ENCODE measurements at places on chromosomes 12 and 14.

- DNase-seq: no peak
Observed at GRCh38 chr14:35332517-35333263, 40.5 kb downstream of the PSMA6 start.

DNA sequence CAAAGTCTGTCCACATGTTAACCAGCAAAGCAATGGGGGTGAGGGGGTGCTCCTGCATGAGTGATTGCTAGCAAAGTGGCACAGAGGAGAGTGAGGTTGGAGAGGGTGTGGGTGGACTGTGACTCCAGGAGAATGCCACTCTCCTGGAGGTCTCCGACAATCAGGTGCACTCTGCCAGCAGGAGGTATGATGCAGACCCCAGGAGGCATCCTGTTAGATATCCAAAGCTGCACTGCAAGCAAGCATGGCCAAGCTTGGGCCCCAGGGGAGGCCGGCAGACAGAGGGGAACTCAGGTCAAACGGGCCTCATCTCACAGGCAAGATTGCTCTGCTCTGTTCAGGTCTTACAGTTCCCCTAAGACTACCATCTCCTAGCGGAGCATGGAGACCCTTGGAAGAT is 73.5 kb upstream of the ALX1 start:
- no peak for DNase-seq

DNA sequence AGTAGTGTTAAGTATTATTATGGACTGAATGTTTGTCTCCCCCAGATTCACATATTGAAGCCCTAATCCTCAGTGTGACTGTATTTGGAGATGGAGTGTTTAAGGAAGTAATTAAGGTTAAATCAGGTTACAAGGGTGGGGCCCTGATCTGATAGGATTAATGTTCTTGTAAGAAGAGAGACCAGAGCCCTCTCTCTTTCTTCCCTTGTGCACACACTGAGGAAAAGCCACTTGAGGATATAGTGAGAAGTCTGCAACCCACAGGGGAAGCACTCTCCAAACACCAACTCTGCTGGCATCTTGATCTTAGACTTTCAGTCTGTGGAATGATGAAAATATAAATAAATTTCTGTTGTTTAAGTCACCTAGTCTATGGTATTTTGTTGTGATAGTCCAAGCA is 2.2 kb upstream of the KLRG1 start:
- no peak for DNase-seq

- no peak for DNase-seq
Observed at GRCh38 chr12:93847517-93848474, 170.6 kb downstream of the CRADD start.

DNA sequence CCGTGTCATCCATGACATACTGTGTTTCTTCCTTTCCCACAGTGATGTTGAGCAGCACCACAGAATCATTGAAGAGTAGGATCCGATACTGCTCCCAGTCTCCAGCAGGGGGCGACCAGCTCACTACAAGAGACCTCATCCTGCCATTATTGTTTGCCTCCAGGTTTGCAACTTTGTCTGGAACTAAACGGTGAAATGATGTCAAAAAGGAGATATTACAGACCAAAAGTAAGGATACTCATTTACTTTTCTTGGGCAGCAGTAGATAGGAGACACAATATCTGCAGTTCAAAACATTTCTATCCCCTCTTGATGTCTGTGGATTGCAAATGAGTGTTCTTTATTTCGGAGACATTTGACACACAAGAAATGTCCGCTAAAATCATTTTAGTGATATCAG is 47.2 kb downstream of the PTPRB start:
- peak; percentile 18 for DNase-seq

- DNase-seq: no peak
Observed at GRCh38 chr12:76189851-76190250, 105.4 kb upstream of the NAP1L1 start.

DNA sequence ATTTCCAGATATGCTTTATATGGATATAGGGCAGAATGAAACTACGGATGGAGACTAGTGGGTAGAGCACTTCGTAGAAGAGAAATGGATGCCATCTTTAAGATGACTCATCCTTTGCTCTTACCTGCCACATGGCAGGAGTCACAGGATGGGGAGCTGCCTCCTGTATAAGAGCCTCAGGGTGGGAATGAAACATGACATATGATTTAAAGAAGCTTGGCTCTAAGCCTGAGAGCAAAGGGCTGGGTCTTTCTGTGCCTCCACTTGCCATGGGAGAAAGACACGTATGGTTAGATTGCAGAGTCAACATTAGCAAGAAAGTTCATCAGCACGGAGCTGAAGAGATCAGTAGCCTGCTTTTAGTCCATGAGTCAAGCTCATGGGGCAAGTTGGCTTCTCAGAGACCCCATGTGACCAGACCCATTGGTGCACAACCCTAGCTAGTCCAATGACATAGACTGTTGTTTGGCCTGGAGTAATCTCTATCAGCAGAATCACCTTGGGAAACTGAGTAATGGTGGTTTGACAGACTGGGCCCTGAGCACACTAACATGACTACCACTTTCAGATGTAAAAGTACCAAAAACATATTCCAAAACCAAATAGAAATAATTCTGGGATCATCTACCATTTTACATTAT is 38.1 kb upstream of the IL22 start:
- DNase-seq: no peak

- DNase-seq: no peak
Observed at GRCh38 chr12:124687917-124688316, 120.5 kb upstream of the NCOR2 start.

DNA sequence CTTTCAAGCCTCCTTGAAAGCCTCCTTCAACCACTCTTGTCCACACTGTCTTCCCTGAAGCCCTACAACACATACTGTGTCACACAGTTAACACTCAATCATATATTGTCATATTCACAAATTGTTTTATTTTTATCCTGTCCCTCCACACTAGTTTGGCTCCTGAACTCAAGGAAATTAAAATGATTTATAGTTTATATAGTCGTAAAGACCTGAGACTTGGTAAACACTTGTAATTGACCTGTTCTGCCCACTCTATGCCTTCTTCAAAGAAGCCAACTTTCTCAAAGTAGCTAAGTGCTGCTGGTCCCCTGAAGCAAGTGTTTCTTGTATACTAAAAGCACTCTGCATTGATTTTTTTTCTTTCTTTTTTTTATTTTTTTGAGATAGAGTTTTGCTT is 15.6 kb upstream of the NEK9 start:
- no peak for DNase-seq

DNA sequence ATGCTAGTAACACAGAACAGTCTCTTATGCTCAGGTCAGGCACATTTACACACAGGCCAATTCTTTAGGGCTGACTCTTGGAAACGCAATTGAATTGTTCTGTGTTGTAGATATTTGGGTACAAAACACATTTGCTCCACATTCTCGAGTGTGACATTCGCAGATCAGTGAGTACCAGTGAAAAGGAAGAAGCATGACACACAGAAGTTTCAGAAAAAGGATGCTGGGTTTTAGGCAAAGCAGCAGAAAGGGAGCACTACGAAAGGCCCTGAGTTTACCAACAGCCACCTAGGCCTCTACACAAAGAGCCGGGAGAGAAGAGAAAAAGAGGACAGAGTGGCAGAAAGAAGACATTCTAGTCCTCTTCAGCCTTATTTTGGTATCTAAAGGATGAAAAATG is 254.4 kb upstream of the BTG1 start:
- no peak for DNase-seq

- DNase-seq: no peak
Observed at GRCh38 chr12:100564090-100564489, 9.4 kb upstream of the GAS2L3 start.

DNA sequence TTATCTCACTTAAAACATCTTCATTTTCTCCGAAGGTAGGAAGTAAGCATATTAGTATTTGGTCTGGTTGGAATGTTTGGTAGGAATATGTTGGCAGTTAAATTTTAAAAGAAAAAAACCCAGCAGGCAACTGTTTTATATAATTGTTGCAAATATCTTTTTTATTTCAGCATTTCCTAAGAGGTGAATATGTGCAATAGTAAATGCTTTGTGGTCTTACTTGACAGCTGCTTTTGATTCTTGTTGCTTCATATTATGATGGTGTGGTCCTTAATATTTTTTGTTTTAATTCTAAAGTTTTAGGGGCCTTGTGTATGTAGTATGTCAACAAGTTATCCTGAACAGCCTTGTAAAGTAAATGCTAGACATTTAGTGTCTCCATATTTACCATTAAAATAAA is 6.3 kb downstream of the TRAFD1 start:
- no peak for DNase-seq

DNA sequence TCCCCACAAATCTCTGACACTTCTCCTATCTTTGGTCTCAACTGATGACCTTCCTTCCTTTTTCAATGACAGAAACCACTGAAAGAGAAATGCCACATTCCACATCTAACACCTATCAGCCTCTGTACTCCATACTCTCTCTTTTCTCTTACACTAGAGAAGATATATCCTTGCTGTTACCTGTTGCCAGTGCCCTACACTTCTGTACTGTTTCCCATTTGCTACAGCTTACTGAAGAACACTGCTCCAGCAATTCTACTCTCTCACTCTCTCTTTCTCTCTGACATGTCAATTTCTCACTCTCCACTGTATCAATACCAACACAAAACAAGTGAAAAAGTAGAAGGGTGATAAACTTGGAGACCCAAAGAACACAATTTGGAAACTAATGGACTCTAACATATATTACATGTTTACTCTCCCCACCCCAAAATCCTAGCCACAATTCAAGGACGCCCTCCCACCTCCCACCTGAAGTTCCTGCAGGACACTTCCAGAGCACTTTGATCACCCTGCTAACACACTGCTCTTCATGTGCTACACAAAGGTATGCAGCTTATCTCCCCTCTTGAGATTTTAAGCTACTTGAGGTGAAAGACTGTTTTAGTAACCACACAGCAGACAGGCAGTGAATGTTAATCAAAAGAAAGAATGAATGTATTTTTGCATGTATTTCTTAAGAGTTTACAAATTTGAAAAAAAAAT is 95.0 kb downstream of the MED13L start:
- DNase-seq: no peak

GRCh38 chr12:104219361-104219892 is 3.8 kb downstream of the TXNRD1 start:
- DNase-seq: no peak

GRCh38 chr14:74684434-74684833 is 28.4 kb downstream of the AREL1 start:
- DNase-seq: no peak

DNA sequence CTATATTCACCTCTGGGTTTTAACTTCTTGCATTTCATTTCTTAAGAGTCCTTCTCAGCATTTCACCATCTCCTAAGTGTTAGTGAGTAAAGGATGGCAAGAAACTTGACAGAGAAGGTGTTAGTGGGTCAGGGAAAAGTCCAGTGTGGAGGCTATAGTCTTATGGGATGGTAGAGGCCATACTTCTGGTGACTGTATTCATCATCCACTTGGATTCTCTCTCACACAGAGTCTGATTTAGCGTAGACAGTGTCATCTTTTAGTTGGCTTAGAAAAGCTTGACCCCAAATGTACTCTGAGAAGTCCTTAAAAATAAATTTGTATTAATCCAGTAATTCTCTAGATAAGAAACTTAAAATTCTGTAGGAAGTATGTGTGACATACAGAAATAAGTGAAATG is 232.4 kb upstream of the FBXO33 start:
- no peak for DNase-seq

- DNase-seq: peak; percentile 93
Observed at GRCh38 chr12:118372541-118373495, at the start of gene TAOK3. Gene TAOK3 (minus strand): TSS chr12:118372907. CDS start chr12:118255567, 117,340 bp downstream.

- no peak for DNase-seq
Observed at GRCh38 chr12:124703856-124704255, 136.4 kb upstream of the NCOR2 start.

DNA sequence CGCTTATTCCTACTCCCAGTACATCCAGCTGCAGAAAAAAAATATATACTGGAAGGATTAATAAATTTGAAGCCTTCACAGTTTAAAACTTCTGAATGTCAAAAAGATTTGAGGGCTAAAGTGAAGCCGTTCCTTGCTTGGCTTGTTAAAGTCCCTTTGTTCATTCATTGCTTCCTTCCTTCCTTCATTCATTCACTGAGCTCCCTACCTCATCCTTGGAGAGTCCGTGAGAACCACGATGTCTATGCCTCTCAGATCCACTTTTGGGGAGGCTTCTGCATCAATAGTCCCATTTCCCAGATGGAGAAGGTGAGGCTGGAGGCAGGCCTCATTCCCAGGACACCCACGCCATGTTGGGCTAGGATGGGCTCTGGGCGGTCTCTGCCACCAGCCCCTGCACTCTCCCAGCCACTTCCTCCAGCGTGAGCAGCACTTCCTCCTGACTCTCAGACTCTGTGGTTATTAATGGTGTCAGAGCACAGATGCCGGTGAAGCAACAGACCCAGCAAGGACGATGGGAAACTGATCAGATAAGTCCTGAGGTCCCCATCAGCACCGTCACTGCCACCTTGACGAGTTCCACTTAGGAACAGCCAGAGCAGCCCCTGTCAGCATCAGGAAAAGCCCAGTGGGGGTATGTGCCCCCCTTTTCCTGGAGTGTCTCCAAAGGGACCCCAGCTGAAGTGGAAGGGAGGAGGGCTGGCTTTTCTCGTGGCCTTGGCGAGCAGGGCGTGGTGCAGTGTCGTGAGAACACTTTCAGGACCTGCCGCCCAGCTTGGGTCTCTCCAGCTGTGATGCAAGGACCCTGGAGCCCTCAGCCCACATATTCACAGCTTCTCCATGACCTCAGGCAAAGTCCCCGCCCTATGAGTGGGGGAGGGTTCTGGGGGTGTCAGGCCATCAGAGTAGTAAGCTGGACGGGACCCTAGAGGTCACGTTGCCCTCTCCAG is 21.2 kb downstream of the ASB2 start:
- no peak for DNase-seq

DNA sequence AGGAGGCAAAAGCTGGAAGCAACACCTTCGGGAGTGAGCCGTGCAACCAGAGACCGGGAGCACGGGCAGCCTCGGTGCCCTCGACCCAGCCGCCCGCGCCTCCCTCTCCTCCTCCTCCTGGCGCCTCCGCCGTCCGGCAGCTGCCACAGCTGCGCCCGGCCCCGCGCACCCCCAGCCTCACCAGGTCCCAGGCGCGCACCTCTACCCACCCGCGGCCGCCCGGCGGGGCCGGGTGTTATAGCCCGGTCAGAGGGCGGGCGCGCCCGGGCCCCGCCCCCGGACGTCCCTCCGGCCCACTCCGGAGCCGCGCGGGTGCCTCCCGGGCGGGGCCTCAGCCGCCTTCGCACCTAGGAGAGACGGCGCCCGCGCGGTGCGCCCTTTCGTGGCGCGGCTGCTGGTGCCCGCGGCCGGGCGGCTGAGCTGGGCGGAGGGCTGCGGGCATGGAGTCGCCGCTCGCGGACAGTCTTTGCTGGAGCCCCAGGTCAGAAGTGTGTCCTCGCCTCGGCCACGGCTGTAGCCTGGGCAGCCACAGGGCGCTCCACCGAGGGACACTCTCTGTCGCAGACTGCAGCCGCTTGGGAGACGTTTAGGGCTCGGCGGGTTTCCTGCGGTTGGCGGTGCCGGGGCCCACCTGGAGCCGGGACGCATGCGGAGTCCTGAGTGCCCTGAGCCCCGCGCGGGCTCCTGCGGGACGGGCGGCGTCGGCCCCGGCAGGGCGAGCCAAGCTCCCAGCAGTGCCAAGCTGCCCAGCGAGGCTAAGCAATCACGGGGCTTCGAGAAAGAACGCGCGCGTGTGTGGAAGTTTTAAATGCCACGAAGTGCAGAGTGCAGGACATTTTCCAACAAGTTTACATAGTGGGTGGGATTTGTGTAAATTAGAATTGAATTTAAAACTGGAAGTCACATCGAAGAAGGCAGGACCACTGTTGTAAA is at the start of gene CPM:
CPM (minus strand) TSS at position 211 of the 933 bp plus-strand sequence. CDS start 334 bp downstream, outside the sequence.
- DNase-seq: peak; percentile 84
